ENCODE measurements at places on chromosomes 11 and 22.

DNA sequence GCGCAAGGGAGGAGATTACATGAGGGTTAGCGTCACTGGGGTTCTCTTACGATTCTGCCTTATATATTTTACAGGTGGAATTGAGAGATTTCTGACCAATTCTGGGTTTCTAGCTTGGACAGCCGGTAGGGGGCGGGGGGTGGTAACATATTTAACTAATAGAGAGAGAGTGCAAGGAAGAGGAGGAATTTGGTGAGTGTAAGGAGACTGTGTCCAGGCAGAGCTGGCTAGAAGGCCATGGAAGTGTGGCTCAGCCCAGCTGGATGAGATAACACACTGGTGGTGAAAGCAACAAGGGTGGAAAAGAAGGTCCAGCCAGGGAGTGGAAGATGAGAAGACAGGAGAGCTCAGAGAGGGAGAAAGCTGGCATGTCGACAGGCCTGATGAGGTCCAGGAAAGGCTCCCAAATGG lies 56.5 kb downstream of the ST3GAL4 start:
- DNase-seq: no peak

GRCh38 chr22:22030493-22031182 lies 48.1 kb upstream of the TOP3B start:
- no peak for DNase-seq

DNA sequence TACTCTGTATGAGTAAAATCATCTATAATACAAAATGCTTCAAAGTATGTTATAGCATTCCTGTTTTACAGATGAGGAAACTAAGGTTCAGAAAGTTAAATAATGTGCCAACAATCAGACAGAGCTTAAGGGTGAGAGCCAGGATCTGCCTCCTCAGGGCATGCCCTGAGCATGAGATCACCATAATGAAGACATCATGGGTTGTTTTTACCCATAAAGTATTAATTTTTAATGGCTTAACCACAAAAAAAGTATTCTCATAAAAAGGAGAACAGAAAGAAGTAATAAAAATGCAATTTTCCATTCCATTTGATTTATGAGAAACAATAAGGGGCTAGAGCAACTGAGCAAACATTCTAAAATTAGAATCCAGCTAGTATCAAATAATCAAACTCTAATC lies 534.3 kb upstream of the ARHGAP42 start:
- no peak for DNase-seq

- DNase-seq: peak; percentile 61
These were observed 11.6 kb downstream of the ARRB1 start for GRCh38 chr11:75339685-75340409.

DNA sequence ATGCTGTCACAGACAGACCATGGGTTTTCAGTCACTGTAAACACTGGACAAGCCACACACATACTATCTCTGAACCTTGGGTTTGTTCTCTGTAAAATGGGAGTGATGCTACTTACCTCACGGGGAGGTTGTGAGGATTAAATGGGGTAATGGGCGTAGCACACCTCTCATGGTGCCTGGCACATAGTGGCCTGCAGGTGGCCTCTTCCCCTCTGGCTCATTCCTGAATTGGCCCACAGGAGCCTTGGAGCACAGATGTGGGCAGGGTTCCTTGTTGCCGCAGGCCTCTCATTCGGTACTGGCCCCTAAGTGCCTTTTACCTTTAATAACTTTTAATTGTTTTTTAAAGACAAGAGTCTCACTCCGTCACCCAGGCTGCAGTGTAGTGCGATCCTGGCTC lies 11.7 kb downstream of the MICAL2 start:
- no peak for DNase-seq

DNA sequence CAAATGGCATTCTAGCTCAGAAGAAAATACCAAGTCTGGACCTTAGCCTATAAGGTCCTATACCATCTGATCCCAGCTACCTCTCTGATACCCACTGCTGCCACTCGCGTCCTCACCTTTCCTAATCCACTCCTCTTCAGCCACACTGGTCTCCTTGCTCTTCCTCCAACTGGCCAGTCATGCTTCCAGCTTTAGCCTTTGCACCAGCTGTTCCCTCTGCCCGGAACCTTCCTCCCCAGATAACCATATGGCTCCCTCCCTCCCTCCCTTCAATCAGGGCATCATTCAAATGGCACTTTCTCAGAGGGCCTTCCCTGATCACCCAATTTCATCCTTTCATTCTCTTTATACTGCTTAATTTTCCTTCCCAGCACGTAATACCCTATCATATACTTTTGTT lies 67.9 kb downstream of the KCNC1 start:
- DNase-seq: no peak

DNA sequence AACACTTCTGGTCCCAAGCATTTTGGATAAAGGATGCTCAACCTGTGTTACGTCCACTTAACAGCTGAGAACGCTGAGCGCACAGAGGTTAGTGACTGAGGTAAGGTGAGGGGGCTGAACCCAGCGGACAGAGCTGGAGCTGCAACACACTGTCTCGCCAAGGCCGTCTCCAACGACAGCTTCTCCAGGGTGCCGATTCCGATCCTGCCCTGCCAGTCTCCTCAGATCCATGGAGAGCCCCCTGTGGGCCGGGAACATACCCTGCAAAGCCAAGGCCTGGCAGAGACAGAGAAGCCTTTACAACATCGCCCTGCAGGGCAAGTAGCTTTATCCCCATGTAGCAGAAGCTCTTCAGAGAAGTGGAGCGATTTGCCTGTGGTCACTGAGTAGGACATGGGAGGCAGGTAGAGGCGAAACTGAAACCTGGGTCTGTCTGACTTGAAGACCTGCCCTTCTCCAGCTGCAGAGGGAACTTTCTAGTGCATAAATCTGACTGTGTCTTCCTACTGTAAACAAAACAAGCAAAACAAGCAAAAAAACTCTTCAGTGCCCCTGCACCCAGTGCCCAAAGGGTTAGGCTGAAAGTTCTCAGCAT lies 72.8 kb downstream of the SCUBE1 start:
- no peak for DNase-seq

- DNase-seq: no peak
These were observed 8.4 kb downstream of the VSTM5 start for GRCh38 chr11:93842034-93842433.

DNA sequence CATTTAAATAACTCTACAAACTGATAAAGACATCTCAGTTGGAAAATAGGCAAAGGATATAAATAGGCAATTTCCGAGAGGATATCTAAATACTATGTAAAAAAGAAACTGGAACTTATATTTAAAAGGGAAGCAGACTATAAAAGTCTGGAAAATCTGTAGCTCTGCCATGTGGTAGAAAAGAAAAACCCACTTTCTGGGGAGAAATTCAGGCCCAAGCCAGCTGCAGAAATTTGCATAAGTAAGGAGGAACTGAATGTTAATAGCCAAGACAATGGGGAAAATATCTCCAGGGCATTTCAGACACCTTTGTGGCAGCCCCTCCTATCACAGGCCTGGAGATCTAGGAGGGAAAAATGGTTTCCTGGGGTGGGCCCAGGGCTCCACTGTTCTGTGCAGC lies 97.8 kb upstream of the ZBED5 start:
- DNase-seq: no peak

GRCh38 chr11:3626250-3626960 lies 15.4 kb downstream of the ART5 start:
- DNase-seq: peak; percentile 84

- DNase-seq: no peak
These were observed 46.6 kb downstream of the GGTLC2 start for GRCh38 chr22:22691055-22691454.

GRCh38 chr11:117720061-117720511 lies 76.9 kb downstream of the DSCAML1 start:
- DNase-seq: no peak

- no peak for DNase-seq
These were observed 2.6 kb downstream of the TMPRSS4 start for GRCh38 chr11:118079491-118079890.

GRCh38 chr11:69012092-69013008 lies 696 bp downstream of the MRGPRF start:
- no peak for DNase-seq

DNA sequence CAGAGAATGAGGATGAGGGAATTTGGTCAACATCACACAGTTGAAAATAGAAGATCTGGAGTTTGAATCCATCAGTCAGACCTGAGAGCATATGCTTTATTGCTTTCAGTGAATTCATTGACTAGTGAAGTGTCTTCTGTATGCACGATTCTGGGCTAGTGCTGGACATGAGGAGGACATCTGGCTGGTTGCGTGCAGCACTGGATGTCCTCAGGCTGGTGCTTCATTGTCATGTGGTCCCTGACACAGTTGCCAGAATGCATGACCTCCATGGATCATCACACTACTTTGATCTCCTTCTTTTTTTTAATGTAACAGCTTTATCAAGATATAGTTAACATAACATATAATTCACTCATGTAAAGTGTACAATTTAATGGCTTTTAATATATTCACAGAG lies 44.5 kb upstream of the MMP7 start:
- no peak for DNase-seq

- DNase-seq: no peak
These were observed 28.1 kb upstream of the OLFML1 start for GRCh38 chr11:7457211-7457610.

- no peak for DNase-seq
These were observed 12.5 kb upstream of the CSF2RB start for GRCh38 chr22:36900880-36901279.

GRCh38 chr11:120270386-120270785 lies 30.4 kb downstream of the POU2F3 start:
- no peak for DNase-seq

DNA sequence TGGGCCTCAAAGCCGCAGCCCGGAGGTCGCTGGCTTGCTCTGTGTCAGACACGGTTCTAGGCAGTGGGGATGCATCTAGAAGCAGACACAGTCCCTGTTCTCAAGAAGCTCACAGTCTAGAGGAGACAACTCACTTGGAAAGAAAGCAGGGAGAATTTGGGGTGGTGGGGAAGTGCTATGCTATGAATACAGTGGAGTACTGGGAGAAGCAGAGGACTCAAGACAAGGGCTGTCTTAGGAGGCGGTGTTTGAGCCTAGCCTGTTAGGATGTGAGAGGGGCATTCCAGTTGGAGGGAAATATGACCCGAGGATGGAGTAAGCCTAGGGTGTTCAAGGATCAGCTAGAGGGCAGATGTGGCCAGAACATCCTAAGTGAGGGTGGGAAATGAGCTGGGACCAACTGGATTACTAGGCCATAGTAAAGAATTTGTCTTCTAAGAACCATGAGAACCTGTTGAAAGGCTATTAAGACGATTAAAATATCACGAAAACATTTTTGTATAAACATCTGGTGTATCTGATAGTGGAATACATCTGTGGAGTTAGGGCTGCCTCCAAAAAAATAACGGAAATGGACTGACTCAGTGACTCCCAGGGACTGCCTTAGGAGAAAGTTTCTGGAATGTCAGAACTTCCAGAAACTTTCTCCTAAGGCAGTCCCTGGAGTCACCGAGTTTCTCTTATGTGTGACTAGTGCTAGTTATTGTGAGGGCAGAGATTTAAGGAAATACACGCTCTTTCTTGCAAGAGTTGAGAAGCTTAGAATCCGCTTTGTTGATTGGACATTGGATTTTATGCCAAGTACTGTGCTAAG lies 1.1 kb upstream of the PITPNB start:
- no peak for DNase-seq

- DNase-seq: no peak
These were observed 27.8 kb downstream of the LIMK2 start for GRCh38 chr22:31239771-31240370.

- DNase-seq: no peak
These were observed 20.2 kb upstream of the CCND1 start for GRCh38 chr11:69620683-69621290.

- DNase-seq: no peak
These were observed 64.2 kb downstream of the LIF start for GRCh38 chr22:30182350-30182745.

DNA sequence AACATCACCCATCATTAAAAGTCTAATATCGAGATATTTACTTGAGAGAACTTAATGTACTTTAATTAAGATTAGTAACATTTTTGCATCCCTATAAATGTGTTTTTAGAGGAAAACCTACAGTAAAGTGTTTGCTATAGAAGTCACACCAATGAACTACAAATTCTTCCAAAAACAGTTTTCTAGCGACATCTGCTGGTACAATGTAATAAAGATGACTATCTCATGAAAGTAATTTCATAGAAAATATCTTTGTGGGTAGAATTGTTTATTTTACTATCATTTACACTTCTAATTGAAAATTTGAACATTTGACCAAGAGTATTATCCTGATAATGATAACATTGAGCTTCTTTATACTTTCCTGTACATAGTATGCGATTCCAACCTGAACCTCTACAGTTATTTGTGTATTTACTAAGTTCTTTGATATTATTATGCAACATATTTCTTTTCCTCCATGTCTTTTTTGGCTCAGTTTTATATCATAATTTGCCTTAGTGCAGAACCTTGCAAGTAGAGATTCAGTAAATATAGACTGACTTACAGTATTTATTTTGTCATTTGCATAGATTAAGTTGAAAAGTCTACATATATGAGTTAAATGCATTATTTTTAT lies 252.7 kb downstream of the TMEM135 start:
- no peak for DNase-seq

DNA sequence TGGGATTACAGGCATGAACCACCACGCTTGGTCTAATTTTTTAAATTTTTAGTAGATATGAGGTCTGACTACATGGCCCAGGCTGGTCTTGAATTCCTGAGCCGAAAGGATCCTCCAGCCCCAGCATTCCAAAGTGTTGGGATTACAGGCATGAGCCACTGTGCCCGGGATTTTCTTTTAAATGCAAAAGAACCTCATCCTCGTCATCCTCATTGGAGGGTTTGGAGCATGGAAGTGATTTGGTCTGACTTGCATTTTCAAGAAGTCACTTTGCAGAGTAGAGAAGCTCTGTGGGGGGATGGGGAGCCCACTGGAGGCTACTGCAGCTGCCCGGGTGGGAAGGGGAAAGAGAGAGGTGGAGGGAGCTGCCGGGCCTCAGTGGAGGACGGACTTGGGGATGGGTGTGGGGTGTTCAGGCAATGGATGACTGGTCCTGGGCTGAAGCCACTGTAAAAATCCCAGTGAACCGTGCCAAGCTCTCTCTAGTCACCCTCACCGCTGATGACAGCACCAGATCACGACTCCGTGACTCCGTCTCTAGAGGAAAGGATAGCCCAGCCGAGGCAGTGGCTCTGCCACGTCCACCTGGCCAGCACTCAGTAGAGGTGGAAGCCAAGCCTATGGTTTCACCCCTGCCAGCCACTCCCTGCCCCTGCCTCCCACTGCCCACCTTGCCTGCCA lies 32.8 kb upstream of the SLC22A12 start:
- DNase-seq: no peak

GRCh38 chr11:111409915-111410314 lies 30.8 kb upstream of the POU2AF1 start:
- no peak for DNase-seq

All from Right ventricle myocardium inferior (tissue), 1 donor.